ENCODE measurements at places on chromosomes 1 and 21. TPM values are rescaled to one million over a fixed set of nuclear protein-coding genes. Genes with fewer than 3 reads are reported as not detected.

The AK5 gene
- total RNA-seq: 1.7 TPM

The HPCAL4 gene
- total RNA-seq: 5.2 TPM

The TPTE gene
- total RNA-seq: not detected

The DMBX1 gene
- total RNA-seq: not detected

The ZFP69B gene
- total RNA-seq: 2.1 TPM

The CADM3 gene
- total RNA-seq: 25.8 TPM

The SPRR1B gene
- not detected for total RNA-seq

The OR2T29 gene
- total RNA-seq: not detected

The AKNAD1 gene
- total RNA-seq: not detected

The SUSD4 gene
- 14.0 TPM for total RNA-seq

DNA sequence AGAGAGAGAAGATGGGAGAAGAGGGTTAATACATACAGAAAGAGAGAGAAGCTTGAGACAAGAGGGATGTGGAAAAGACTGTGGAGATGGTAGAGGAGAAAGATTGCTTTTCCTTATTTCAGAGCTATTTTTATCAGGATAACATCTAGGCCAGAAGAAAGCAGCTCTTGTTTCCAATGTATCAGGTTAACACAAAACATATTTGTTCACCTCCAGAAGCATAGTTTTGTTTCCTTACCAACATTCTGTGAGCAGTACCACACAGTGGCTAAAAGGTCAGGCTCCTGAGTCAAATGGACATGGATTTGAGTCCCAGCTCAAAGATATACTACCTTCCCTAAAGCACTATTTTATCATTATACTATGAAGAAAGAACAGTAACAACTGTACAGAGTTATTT lies 185.5 kb downstream of the DUSP10 start:
- no peaks in the 10 kb centered on the region for H3K36me3 ChIP-seq
- no peak overlapping the region for H3K4me3 ChIP-seq
- H3K27ac ChIP-seq: no peak overlapping the region
- no peak for DNase-seq
- H3K27me3 ChIP-seq: no peaks in the 10 kb centered on the region
- H3K4me1 ChIP-seq: no peaks in the 10 kb centered on the region

DNA sequence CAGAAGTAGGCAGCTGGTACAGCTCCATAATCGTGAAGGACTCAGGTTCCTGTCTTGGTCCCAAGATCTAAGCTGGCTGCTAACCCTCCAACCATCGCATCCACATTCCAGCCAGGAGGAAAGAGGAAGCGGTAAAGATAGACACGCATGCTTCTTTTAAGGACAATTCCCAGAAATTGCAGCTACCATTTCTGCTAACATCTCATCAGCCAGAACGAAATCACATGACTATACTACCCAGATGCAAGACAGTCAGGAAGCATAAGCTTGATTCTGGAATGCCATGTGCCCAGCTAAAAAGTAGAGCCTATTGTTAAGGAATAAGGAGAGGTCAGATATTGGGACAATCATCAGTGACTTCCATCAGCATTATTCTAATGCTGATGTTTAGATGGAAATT lies 110.4 kb downstream of the EPHB2 start:
- no peak overlapping the region for H3K27ac ChIP-seq
- no peak overlapping the region for H3K4me3 ChIP-seq
- DNase-seq: no peak
- no peaks in the 10 kb centered on the region for H3K4me1 ChIP-seq

DNA sequence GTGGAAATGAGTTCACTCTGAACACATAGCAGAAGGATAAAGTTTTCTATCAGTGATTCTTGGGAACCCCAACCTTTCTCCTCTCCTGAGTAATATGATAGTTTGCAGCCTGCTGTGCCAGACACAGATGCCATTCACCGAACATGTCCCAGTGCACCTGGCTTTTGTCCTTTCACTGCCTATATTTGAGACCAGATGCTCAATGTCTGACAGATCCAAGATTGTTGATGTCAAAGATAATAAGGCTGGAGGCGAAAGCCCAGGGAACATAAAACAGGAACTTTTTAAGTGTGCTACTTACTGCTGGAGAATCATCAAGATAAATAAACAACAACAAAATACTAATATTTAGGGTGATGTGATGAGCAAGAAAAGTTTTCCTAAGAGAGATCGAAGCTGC lies 139.3 kb downstream of the TIAM1 start:
- H3K4me3 ChIP-seq: no peak overlapping the region
- H3K27me3 ChIP-seq: no peaks in the 10 kb centered on the region
- H3K4me1 ChIP-seq: no peaks in the 10 kb centered on the region
- H3K36me3 ChIP-seq: no peaks in the 10 kb centered on the region

DNA sequence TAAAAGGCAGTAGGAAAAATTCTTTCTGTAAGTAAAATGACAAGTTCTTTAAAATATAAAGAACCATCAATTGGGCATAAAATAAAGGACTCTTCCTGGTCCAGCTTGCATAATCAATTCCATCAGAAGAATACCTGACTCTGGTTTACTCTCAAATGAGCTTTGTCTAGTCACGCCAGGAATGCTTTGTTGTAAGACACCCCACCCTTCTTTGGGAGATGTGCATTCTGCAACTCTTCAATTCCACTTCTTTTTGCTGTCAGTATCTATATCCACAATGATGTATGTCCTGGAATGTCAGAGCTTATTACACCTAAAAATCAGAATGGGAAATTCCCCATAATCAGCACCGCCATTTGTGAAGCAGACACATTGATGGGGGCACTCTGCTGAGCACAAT lies 76.1 kb downstream of the PTPN14 start:
- no peaks in the 10 kb centered on the region for H3K27me3 ChIP-seq
- peaks cover 4% of the 10 kb centered on the region for H3K4me1 ChIP-seq
- H3K4me3 ChIP-seq: no peak overlapping the region
- no peak for DNase-seq
- no peaks in the 10 kb centered on the region for H3K36me3 ChIP-seq

GRCh38 chr21:35051287-35051818 lies 2.3 kb upstream of the RUNX1 start:
- no peaks in the 10 kb centered on the region for H3K27me3 ChIP-seq
- peak; percentile 35 for DNase-seq
- H3K4me1 ChIP-seq: no peaks in the 10 kb centered on the region
- H3K27ac ChIP-seq: no peak overlapping the region
- H3K4me3 ChIP-seq: no peak overlapping the region
- H3K36me3 ChIP-seq: no peaks in the 10 kb centered on the region

- H3K4me3 ChIP-seq: no peak overlapping the region
- H3K27ac ChIP-seq: no peak overlapping the region
- H3K4me1 ChIP-seq: peaks cover under 1% of the 10 kb centered on the region
- no peaks in the 10 kb centered on the region for H3K36me3 ChIP-seq
- DNase-seq: no peak
These were observed 75.6 kb downstream of the MEGF6 start for GRCh38 chr1:3535732-3536131.

GRCh38 chr1:202580619-202581018 lies 129.6 kb downstream of the SYT2 start:
- no peak overlapping the region for H3K27ac ChIP-seq
- H3K27me3 ChIP-seq: no peaks in the 10 kb centered on the region
- no peak for DNase-seq

DNA sequence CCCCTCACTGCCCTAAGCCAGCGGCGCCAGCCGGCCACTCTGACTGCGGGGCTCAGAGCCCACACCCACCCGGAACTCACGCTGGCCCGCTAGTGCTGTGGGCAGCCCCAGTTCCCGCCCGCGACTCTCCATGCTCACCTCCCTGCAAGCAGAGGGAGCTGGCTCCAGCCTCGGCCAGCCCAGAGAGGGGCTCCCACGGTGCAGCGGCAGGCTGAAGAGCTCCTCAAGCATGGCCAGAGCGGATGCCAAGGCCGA lies 41.5 kb downstream of the SLC2A1 start:
- no peak overlapping the region for H3K27ac ChIP-seq
- H3K27me3 ChIP-seq: no peaks in the 10 kb centered on the region
- no peaks in the 10 kb centered on the region for H3K4me1 ChIP-seq
- H3K36me3 ChIP-seq: no peaks in the 10 kb centered on the region
- H3K4me3 ChIP-seq: no peak overlapping the region

DNA sequence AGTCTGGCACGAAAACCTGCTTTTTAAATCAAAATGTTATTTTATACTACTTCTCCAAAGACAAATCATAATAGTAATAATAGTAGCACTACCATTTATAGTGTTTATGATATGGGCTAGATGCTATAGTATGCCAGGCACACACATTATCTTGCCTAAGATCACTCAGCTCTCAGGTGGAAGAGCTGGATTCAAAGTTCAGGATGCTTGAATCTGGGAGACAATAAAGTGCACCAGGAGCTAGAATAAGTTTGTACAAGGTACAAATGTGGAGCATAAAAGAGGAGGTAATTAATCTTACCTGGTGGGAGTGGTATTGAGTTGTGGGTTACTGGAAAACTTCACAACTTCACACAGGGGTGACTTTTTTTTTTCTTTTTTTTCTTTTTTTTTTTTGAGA lies 10.0 kb upstream of the ELOVL1 start:
- H3K4me3 ChIP-seq: no peak overlapping the region
- no peaks in the 10 kb centered on the region for H3K4me1 ChIP-seq
- H3K36me3 ChIP-seq: no peaks in the 10 kb centered on the region
- no peaks in the 10 kb centered on the region for H3K27me3 ChIP-seq
- DNase-seq: no peak

GRCh38 chr1:6002714-6003501 lies 10.7 kb upstream of the NPHP4 start:
- no peak overlapping the region for H3K27ac ChIP-seq
- H3K4me3 ChIP-seq: no peak overlapping the region
- no peaks in the 10 kb centered on the region for H3K27me3 ChIP-seq
- H3K36me3 ChIP-seq: no peaks in the 10 kb centered on the region
- H3K4me1 ChIP-seq: no peaks in the 10 kb centered on the region
- no peak for DNase-seq

GRCh38 chr1:157700305-157700704 lies 264 bp downstream of the FCRL3 start:
- H3K36me3 ChIP-seq: no peaks in the 10 kb centered on the region
- H3K27ac ChIP-seq: no peak overlapping the region
- no peak for DNase-seq
- no peaks in the 10 kb centered on the region for H3K27me3 ChIP-seq

DNA sequence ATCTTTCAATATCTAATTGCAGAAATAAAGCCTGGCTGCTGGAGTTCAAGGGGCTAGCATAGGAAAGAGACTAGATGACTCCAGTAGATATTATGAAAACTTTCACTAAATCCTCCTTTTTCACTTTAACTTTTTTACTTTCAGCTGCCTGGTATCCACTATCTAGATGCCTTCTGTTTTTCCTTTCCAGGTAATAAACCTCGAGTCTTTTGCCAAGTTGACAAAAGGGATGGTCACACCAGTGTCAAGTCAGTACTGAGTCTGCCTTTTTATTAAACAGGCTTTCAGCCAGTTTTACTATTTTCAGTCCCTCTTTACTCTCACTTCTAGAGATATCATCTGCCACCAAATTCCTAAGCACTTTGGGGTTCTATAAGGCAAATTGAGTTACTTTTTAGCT lies 195.6 kb downstream of the FGGY start:
- no peak for DNase-seq
- H3K4me3 ChIP-seq: no peak overlapping the region
- no peaks in the 10 kb centered on the region for H3K36me3 ChIP-seq
- H3K4me1 ChIP-seq: no peaks in the 10 kb centered on the region
- no peaks in the 10 kb centered on the region for H3K27me3 ChIP-seq

- no peak for DNase-seq
- no peaks in the 10 kb centered on the region for H3K36me3 ChIP-seq
- no peak overlapping the region for H3K27ac ChIP-seq
- no peaks in the 10 kb centered on the region for H3K27me3 ChIP-seq
- H3K4me3 ChIP-seq: no peak overlapping the region
- no peaks in the 10 kb centered on the region for H3K4me1 ChIP-seq
These were observed 39.6 kb upstream of the GPR52 start for GRCh38 chr1:174408146-174408545.

- H3K27ac ChIP-seq: no peak overlapping the region
- H3K4me3 ChIP-seq: no peak overlapping the region
- DNase-seq: no peak
- H3K36me3 ChIP-seq: no peaks in the 10 kb centered on the region
- H3K27me3 ChIP-seq: no peaks in the 10 kb centered on the region
These were observed 185.9 kb downstream of the CACNA1E start for GRCh38 chr1:181669246-181669645.

GRCh38 chr1:99992044-99992722 lies 22.4 kb downstream of the SLC35A3 start:
- DNase-seq: no peak
- H3K4me3 ChIP-seq: no peak overlapping the region
- no peak overlapping the region for H3K27ac ChIP-seq
- H3K36me3 ChIP-seq: no peaks in the 10 kb centered on the region

DNA sequence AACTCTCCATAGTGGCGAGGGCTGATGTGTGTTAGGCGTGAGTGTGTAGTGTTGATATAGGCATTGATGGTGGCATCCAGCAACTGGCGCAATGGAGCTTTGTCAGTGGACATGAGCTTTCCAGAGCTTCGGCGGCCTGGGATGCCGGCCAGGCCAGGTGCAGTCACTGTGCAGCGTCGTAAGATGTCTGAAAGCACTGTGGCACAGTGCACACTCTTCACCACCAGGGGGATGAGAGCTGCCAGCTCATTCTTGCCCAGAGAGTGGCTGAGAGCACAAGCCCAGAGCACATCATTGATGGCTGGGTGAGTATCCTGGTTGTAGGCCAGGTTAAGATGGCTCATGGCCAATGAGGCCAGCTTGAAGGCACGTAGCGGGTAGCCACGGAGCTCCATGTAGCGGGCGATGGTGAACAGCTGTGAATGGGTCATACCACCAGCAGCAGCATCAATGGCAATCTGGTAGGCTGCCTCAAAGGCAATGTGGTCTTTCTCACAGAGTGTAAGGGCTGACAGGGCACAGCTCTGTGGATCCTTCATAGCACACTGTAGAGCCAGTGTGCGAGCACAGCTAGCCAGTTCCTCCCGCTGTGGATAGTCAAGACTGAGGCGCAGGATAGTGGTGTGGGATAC lies 6.7 kb downstream of the UROD start:
- H3K4me3 ChIP-seq: no peak overlapping the region
- peaks cover 5% of the 10 kb centered on the region for H3K4me1 ChIP-seq
- peaks cover 4% of the 10 kb centered on the region for H3K36me3 ChIP-seq
- no peaks in the 10 kb centered on the region for H3K27me3 ChIP-seq
- H3K27ac ChIP-seq: no peak overlapping the region

- H3K4me3 ChIP-seq: no peak overlapping the region
- no peak overlapping the region for H3K27ac ChIP-seq
- no peaks in the 10 kb centered on the region for H3K36me3 ChIP-seq
- no peaks in the 10 kb centered on the region for H3K27me3 ChIP-seq
These were observed 53.6 kb upstream of the ARTN start for GRCh38 chr1:43879996-43880395.

- no peak overlapping the region for H3K27ac ChIP-seq
- DNase-seq: no peak
- H3K4me3 ChIP-seq: no peak overlapping the region
These were observed 235.9 kb upstream of the DAB1 start for GRCh38 chr1:57659804-57660203.

GRCh38 chr1:1994536-1994935 lies 9.1 kb downstream of the CFAP74 start:
- no peak for DNase-seq
- no peak overlapping the region for H3K4me3 ChIP-seq
- no peaks in the 10 kb centered on the region for H3K36me3 ChIP-seq
